Esophagus squamous epithelium (tissue), 5 donors: ENCODE measurements at places on chromosomes 11 and 22.

DNA sequence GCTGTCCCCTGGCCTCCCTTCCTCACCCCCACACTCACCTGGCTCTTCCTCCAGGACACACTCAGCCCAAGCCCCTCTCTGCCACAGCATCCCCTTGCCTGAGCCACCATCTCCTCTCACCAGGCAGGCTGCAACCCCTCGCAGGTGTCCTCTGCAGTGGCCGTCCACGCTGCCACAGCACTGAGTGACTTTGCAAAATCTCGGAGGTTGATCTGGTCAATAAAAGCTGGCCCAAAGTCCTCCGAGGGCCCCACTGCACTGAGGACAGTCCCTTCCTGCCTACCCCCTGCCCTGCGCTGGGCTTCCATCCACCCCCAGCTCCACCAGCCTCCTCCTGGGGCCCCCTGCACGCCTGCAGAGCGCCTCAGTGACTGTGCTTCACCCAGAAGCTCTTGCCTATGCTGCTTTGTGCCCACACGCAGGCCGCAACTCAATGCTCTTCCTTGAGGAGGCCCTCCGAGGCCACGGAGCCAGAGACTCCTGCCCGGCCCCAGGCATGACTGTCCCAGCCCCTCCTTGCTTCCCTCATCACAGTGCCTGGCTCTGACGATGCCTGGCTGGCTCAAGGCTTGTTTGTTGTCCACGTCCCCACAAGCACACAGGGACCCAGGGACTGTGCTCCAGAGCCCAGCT, 30.8 kb upstream of the SLC22A12 start:
- no peak for DNase-seq

DNA sequence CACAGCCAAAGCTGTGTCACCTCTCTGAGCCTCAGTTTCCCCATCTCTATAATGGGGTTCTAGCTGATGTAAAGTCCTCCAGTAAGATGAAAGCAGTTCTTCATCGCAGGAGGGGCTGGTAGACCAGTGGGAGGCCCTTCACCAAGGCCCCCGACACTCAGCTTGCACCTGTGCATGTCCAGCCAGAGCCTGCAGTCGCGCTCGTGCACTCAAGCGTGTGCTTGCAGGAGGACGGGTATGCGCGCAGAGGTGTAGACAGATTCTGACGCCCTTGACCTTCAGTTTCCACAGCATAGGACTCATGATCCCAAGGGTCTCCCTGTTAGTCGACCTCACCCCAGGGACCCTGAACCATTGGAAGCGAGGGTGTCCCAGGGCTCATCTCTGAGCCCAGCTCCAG, 633.7 kb downstream of the TBC1D22A start:
- DNase-seq: no peak

DNA sequence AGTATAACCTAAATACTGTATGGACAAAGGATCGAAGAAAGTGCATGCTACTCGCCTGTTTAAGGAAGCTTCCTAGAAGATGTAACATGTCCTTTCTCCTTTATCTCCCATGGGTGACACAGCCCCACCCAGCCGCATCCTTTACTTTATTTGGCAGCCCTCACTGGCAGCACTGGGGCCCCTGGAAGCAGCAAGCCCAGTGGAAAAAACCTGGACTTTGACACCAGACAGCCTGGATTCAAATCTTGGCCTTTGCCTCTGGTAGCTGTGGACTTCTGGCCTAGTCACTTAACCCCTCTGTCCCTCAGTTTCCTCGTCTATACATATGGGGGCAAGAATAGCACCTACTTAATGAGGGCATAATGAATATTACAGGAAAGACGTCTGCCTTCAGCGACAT, 67.1 kb downstream of the MYEOV start:
- no peak for DNase-seq

DNA sequence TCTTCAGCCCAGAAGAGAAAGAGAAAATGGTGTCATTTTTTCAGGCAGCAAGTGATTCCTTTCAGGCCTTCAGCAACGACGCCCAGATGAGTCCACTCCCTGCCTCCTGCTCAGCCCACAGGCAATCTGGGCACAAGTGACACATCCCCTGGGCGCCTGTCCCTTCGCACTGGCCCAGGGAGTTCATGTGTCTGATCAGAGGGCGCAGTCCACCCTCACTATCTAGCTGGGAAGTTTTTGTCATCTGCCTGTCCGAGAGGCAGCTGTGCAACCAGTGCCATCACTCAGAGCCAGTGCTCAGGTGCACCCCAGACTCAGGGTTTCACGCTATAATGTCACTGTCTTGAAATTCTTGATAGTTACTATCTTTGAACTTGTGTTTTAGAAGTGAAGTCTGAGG, 1.4 kb upstream of the KCNQ1OT1 start:
- DNase-seq: no peak

DNA sequence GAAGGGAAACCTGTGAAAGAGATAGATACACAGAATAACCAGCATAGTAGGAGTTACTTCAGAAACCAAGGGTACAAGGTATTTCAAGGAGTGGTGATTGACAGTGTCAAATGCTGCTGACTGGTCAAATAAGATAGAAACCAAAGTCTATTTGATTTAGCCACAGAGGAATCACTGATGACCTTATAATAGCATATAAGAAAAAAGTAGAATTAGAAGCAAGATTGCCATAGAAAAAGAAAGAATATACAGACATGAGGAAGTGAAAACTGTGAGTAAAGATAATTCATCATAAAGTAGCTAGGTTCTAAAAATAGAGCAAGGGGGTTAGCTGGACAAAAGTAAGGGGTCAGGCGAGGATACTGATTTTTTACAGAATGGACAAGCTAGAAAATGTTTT, 14.2 kb downstream of the ZBTB44 start:
- DNase-seq: no peak

DNA sequence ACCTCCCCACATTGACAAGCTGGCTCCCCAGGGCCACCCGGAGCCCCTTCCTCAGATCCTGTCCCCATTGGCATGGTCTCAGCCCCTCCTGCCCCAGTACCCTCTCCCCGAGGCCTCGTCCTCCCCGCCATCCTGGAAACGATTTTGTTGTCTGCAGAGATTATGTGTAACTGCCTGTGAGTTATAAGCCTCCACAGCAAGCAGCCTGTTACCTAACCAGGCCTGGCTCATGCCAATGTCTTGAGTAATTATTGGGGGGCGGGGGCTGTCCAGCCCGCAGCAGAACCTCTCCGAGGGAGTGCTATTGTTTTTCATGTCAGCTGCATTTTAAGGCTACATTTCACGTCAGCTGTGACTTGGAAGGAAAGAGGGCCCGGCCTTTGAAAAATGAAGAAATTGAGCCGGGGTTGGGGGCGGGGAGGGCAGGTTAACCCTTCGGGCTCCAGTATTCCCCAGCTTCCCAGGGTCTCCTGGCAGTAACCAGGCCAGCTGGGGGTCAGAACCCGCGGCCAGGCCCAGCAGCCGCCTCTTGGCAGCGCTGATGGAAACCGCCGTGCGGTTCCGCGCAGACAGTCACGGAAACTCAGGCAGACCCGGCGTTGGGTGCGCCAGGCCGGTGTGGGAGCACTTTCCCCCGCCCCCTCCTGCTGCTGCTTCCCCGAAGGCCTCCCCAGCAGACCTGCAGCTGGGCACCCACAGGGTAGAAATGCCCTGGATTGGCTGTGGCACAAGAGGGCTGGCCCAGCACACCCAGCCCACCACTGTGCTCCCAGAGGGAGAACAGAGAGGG, 59.5 kb downstream of the CDKN1C start:
- no peak for DNase-seq

GRCh38 chr11:88318017-88318416, 19.5 kb downstream of the CTSC start:
- no peak for DNase-seq

GRCh38 chr11:86192519-86193257, 51.9 kb upstream of the EED start:
- no peak for DNase-seq

DNA sequence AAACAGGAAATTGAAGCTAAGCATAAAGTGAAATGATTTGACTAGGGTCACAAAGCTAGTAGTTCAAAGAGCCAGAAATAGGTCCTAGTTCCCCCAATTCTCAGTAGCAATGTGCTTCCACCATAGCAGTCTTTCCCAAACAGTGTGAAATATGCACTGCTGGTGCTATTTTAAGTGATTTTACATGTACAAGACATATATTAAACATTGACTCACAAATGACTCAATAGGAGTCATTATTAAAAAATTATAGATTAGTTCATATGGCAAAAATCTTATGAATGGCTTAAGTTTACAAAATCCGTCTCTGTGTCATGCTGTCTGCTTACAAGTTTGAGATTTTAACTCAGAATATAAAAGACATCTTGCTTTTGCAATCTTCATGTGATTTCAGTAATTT, 21.4 kb downstream of the KIF18A start:
- no peak for DNase-seq

DNA sequence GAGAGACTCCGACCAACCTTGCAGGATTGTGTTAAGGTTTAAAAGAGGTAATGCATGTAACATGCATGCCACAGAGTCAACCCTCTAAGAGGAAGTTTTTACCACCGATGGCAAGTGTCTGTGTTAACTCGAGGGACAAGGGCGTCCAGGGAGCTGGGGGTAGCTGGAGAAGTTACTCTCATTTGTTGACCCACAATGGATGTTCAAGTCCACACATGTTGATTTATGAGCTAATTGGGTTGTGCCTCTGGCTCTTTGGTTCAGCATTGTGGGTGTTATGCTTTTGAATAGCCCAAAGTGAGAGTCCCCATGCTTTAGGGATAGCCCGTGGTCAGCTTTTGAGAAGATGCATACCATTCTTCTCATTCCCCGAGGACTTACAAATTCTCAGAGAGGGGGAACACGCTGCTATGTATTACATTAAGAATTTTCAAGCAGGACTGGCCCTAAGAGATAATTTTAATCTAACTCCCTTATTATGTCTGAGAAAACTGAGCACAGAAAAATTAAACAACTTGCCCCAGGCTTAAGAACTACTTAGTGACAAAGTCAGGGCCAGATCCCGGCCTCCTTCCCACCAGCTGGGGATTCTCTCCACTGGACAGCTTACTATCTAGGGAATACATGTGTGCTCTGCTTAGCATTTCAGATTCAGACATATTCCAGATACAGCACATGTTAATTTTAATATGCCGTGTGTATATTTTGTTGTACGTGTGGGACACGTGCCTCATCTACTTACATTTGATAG, 5.2 kb upstream of the PLET1 start:
- no peak for DNase-seq

GRCh38 chr11:62914416-62914815, 6.7 kb downstream of the CHRM1 start:
- no peak for DNase-seq

- no peak for DNase-seq
Observed at GRCh38 chr11:83436855-83437254, 150.7 kb upstream of the CCDC90B start.

DNA sequence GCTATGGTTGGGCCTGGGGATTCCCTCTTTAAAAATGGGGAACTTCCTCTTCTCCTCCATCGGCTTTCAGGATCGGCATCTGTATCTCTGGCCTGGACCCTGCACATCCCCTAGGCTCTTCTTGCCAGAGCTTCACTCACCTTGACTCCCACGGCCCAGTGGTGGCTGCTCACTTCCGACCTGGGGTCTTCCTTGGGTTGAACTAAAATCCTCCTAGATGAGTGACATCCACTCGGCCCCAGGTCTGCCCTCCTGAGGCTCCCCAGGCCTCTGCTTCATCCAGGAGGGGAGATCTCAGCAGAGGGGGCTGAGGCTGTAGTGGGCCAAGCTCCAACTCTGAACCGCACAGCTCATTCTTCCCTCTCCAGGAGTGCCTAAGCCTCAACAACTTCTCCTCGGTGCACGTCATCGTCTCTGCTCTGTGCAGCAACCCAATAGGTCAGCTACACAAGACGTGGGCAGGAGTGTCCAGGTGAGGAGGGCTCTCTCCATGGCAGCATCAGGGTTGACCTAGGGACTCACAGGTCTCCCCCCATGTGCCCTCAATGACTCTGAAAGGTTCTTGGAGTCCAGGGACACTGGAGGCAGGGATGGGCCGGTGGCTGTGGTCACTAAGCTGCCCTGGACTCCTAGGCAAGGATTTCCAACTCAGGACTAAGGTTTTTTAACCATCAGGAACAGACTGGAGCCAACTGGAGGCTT, 3.3 kb downstream of the RGL4 start:
- no peak for DNase-seq

DNA sequence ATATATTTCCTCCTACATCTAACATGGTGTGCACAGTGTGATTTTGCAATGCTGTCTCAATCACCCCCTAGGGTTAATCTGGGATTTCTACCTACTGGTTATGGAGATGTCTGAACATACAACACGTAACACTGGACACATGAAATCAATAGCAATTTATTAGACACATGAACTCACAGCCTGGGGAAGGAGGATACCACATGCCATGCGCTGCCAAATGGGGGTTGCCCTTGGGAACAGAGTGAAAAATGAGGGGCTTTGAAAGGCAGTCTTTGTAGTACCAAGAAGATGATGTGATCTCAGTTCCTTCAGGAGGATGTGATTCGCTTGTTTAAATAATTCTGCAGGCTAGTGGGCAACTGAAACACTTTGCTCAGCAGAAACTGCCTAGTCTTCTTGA, 253.6 kb upstream of the LRRC4C start:
- DNase-seq: no peak

DNA sequence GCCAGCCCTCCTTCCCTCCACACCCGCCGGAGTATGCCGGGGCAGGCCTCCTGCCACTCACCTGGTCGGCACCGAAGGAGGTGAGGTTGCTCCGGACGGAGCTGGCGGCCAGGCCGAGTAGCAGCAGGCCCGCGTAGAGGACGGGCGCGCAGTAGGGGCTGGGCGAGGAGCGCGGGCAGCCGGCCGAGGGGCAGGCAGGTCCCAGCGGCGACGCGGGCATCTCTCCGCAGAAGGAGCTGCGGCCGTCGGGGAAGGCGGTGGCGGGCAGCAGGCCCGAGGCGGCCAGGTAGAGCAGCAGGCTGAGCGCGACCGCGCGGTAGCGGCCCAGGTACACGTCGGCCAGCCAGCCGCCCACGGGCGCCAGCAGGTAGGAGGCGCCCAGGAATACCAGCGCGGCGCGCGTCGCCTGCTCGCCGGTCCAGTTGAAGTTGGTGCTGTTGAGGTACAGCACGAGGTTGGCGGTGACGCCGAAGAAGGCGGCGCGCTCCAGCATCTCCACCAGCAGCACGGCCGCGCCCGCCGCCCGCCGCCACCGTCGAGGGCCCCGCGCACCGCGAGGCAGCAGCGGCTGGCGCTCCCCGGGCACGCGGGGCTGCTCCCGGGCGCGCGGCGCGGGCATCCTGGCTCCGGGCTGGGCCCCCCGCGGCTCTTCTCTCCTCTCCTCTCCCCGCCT, 907 bp downstream of the SLC15A3 start:
- DNase-seq: no peak

GRCh38 chr11:10622957-10623791, 54.7 kb upstream of the LYVE1 start:
- no peak for DNase-seq

DNA sequence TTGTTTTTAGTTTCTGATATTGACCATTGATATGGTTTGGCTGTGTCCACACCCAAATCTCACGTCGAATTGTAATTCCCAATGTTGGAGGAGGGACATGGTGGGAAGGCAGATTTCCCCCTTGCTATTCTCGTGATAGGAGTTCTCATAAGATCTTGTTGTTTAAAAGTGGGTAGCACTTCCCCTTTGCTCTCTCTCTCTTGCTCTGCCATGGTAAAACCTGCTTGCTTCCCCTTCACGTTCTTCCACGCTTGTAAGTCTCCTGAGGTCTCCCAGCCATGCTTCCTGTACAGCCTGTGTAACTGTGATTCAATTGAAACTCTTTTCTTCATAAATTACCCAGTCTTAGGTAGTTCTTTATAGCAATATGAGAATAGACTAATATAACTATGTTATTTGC, 203.6 kb upstream of the CHORDC1 start:
- no peak for DNase-seq

- no peak for DNase-seq
Observed at GRCh38 chr22:34111210-34111824, 191.0 kb upstream of the LARGE1 start.

GRCh38 chr11:43034341-43034740, 277.5 kb upstream of the API5 start:
- no peak for DNase-seq

- DNase-seq: no peak
Observed at GRCh38 chr22:36824655-36825054, 7.8 kb upstream of the PVALB start.
